ENCODE measurements at places on chromosomes 3 and 15.
A peak's percentile ranks its signal among the peaks of the same experiment; 100 is the strongest.

- DNase-seq, result no peak
Measured at GRCh38 chr3:25064681-25065080, 363.4 kb upstream of the RARB start.

DNA sequence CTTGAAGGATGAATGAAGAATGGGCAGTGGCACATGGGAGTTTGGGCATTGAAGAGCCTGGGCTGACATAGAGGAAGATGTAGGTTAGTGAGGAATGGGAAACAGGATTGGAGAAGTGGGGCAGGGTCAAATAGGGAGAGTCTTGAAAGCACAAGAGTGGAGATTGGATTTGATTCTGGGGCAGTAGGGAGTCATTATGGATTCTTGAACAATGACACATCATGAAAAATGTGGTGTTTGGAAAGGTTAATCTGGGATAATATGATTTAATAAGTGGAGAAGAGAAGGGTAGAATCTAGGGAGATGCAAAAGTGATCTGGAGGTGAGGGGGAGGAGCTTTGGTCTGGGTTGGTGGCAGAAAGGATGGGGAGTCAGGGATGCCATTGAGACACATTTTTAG, 45.4 kb upstream of the ROPN1 start:
- no peak for DNase-seq

DNA sequence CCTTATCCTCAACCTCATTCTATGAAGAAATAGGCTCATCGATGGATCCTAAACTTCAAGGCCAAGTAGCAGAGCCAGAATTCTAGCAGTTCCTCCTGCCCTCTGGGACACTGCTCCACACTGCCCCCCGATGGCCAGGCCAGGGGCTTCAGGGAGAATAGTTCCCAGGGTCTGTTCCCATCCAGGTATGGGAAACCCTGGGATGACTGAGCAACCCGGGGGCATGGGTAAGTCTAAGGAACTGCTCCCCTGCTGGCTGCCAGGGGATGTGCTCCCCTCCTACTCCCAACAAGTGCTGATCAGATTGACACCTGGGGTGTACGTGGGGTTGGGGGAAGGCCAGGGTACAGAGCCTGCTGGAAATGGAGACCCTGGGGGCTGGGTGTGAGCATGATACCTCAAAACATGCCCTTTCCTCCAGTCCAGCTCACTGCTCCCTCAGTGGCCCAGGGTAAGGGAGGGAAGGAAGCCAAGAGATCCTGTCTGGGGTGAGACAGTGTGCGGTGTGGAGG, 7.6 kb downstream of the ULK3 start:
- peak; percentile 37 for DNase-seq

DNA sequence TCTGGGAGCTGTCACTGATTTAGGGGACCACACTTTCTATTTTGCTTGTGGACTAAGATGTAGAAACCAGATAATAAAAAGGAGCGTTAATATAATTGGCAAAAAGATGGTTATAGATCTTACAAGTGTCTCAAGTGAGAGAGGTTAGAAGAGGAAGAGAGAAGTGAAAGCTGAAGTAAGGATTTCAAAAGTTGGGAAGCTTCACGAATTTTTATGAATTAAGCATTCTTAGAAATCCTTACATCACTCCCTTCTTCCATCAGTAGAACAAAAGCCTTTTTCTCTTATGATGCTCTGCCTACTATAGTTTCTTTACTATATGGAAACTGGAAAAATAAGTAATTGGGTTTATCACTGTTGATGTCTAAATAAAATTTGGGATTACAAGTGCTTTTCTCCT, 146.5 kb downstream of the FNDC3B start:
- no peak for DNase-seq

GRCh38 chr3:119769394-119770149, 12.3 kb upstream of the NR1I2 start:
- no peak for DNase-seq

- no peak for DNase-seq
Measured at GRCh38 chr15:70379134-70379533, 281.4 kb upstream of the TLE3 start.

DNA sequence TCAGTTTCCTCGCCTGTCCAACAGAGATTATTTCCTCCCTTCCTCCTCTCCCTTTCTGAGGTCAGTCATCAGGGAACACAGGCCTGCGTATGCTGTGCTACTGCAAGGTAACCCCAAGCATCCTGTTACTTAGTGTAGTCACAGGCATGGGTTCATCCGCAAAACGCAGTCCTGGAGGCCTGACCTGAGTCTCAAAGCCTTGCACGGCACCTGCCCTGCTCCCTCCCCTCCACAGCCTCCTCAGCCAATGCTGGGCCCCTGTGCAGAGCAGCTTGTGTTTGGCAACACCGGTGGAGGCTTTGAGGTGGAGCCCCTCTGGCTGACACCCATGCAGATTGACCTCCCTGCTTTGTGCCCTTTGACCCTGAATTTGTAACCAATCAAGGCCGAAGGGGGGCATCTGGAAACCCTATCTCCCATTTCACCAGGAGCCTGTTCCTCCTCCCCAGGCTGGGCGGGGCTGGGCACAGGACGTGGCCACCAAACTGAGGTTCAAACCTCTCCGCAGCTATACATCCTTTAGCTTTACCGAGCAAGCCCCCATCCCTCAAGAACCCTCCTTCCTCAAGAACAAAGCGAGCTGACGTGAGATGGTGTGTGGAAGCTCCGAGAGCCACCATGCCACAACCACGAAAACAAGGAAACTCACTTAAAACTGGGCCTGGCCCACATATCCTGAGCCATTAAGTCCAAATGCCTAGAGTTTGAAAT, 21.5 kb downstream of the TKT start:
- no peak for DNase-seq

DNA sequence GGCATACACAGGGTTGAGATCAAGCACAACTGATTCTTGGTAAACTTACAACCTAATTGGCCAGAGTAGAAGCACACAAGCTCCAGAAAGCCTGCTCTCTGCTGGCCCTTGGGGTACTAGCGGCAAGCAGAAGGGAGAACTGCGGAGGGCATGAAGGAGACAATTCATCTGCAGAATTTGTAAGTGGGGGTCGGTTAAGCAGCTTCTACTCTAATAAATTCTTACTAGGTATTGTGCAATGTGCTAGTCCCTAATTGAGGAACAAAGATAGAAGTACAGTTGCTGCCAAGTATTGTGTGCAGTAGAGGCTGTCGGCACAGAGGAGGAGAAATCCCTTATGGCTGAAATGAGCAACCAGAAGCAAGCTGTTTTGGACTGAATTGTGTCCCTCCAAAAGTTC, 91.2 kb upstream of the VEPH1 start:
- DNase-seq, result no peak

GRCh38 chr3:174483254-174483653, 375.9 kb upstream of the NAALADL2 start:
- no peak for DNase-seq

GRCh38 chr15:51377038-51377786, 35.8 kb downstream of the GLDN start:
- DNase-seq, result no peak

DNA sequence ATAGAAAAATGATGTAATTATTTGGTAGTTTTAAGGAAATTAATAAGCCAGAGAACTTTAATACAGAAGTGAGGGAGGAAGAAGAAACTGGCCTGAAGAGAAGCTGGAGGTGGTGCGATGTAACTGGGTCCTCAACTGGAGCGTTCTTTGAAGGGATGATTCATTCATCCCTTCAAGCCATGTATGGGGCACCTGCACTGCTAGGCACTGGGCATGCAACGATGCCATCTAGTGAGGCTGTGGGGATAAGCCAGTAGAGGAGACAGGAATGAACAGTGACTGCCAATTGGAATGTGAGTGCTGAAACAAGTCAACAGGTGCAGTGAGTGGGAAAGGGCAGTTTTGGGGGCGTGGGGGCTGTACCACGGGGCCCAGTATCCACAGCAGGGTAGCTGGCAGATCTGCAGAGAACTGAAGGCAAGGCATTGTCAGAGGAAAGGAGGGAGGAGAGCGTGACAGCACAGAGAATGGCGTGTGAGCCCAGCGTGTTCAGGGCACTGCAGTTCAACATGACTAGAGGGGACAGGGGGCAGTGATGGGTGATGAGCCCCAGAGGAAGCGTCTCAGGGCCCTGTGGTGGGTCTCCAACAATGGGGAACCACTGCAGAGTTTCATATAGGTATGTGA, 3.8 kb upstream of the KIF23 start:
- no peak for DNase-seq

DNA sequence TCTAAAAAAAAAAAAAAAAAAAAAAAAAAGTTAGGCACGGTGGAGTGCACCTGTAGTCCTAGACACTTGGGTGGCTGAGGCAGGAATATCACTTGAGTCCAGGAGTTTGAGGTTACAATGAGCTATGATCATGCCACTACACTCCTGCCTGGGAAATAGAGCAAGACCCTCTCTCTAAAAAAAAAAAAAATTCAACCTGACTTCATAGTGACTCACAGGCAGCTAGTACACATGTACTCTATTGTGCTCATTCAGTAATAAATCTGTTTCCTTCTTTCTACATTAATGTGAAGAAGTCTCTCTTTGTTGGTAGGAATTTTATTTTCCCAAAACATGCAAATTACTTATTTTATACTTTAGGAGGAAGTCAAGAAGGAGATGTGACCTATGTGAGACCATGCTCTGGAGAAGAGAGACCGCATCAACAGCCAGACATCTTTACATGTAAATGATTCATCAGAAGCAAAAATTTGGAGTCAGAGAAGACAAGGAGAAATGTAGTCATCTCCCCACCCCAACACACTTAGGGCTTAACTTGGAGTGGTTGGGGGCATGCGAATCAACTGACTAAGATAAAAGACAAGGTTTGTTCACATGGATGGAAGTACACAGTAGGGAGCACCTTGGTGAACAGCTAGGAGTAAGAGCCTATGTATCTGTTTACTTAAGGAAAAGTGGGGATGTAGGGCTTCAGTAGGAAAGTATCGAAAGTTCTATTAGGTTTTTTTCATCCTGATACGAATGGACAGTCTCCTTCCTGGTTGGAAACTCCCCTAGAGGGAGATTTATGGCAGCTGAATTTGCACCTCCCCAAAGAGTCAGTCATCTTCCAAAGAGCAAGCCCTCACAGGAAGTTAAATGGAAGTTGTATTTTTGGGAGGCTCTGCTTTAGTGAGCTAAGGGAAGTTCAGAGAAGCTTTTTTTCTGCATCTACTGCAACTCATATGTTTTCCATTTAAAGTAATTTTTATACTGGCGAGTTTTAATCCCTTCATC, 23.0 kb upstream of the NMD3 start:
- DNase-seq, result no peak

- DNase-seq, result no peak
Measured at GRCh38 chr3:58659051-58659675, 7.4 kb downstream of the FAM3D start.

GRCh38 chr3:174242311-174243041, 616.7 kb upstream of the NAALADL2 start:
- DNase-seq, result no peak

DNA sequence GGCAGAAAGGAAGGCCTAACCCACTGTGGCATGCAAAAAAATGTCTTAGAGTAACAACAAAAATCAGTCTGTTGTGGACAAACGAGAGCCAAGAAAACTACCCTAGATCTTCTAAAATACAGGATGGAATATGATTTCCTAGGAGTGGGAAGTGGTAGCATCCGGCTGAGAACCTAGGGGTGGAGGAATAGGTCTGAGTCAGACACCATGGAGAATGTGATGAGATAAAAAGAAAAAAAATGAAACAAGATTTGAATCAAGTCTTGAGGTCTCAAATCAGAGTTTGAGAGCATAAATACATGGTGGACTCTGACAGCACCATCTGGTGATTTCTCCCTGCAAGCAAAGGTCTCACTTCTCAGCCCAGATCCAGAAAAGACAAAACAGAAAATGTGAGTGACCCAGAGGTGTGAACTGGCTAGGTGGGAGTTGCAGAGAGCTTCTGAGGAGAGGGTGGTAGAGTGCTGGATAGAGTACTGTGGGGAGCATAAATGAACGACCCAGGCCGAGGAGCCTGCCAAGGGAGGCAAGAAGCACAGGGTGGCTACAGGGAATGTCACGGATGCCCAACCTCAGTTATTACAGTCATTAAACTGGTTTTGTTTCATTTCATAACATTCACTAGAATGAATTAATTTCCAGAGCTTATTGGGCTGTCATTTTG, 27.6 kb upstream of the VEPH1 start:
- no peak for DNase-seq

GRCh38 chr3:70973558-70973957, 610.0 kb downstream of the FOXP1 start:
- no peak for DNase-seq

All from CD4-positive, alpha-beta T cell treated with Interleukin-15 for 1 hour (primary cell).